Stimulated activated CD4-positive, alpha-beta T cell treated with anti-CD3 and anti-CD28 coated beads, Interleukin-15, amount 100 ng/mL, for 48 hours (primary cell): ENCODE measurements at places on chromosomes 16 and 17.

DNA sequence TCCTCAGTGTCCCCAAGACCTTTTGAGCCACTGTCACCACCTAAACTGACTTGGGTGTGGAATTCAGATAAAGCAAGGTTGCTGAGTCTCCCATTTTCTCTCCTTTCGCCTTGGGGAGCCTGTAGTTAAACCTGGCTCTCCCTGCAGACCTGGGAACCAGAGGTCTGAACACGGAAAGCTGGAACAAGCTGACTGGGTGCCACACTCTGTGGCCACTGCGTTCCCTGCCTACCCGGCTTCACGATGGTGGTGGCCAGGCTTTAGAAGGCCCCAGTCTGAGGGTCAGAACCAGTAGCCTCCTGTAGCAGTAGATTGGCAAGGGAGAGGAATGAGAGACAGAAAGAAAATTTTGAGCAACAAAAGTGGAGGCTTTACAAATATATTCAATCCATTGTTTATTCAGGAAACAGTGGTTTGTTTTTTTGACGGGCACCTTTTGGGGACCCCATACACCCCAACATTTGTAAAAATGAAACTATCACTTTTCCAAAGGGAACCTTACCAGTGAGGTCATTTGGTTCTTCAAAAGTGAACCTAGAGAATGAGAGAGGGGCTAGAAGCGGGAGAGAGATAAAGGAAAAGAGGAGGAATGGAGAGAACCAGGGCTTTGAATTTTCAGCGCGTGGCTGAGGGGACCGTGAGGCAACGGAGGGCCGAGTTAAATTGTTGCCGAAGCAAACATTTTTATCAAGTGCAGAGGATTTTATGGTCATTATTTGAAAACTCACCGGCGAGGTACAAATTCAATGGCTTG, 1.8 kb upstream of the HOXB8 start:
- no peak for DNase-seq

GRCh38 chr16:48041981-48042421, 113.8 kb downstream of the ABCC12 start:
- no peak for DNase-seq

DNA sequence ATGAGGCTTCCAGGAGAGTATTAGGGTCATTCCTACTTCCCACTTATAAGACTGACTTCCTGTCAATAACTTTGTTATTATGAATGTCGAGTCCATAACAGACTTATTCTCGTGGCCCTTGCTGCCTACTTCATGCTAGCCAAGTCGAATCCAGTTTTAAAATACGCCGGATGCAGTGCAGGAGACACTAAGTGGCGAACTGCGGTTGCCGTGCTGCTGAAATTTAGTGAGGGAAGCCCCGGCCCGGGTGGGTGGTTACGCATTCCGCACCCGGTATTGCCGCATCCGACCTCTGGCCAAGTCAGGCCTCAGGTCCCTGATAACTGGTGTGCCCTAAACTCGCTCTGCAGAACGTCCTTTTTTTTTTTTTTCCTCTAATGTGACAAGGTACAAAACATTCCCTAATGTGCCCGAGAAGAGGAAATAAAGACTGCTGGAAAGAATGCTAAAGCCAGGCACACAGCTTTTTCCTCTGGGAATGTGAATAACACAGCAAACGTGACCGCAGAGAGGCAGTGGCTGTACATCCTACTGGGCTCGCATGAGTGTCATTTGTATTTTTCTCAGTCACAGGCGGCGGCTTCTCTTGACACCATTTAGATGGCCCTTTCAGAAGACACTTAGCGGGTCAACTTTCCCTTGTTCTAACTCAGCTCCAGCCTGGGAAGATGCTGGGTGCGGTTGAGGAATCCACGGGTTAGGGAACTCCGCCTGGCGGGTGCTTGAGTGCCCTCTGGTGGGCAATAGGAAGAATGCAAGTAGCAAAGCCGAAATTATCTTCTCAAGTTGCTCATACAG, 7.1 kb upstream of the AKTIP start:
- DNase-seq: no peak

GRCh38 chr16:72997141-72997542, 50.8 kb downstream of the ZFHX3 start:
- no peak for DNase-seq

GRCh38 chr17:67008101-67008500, 36.3 kb upstream of the CACNG1 start:
- DNase-seq: no peak

- DNase-seq: peak; percentile 93
These were observed 44.5 kb downstream of the LAT start for GRCh38 chr16:29029168-29029994.

- no peak for DNase-seq
These were observed 38.8 kb upstream of the TRAP1 start for GRCh38 chr16:3756113-3756512.

DNA sequence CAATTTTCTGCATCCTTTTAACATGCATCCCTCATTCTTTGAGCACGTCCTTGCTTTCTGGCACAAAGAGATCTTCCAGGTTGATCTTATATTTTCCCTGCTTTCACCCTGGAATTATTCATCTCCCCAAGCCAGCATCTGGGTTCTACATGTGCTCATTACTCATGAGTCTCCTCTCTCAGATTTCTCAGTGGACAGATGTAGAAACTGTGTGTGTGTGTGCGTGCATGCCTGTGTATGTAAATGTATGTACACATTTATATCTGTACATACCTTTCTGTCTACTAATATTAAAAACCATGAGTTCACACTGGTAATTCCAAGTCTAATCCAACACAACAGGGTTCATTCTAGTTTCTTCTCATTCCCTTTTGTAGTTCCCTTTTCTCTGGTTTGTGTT, 41.9 kb upstream of the NSRP1 start:
- DNase-seq: no peak

- no peak for DNase-seq
These were observed 9.0 kb downstream of the HAS3 start for GRCh38 chr16:69114346-69114975.

- DNase-seq: no peak
These were observed 644 bp upstream of the RHOT1 start for GRCh38 chr17:32141679-32142037.

- DNase-seq: no peak
These were observed 23.3 kb downstream of the QPRT start for GRCh38 chr16:29702269-29702668.

GRCh38 chr17:45584092-45585036, 93.8 kb upstream of the PLEKHM1 start:
- peak; percentile 58 for DNase-seq

GRCh38 chr17:15952916-15953790, 8.2 kb downstream of the ADORA2B start:
- no peak for DNase-seq

DNA sequence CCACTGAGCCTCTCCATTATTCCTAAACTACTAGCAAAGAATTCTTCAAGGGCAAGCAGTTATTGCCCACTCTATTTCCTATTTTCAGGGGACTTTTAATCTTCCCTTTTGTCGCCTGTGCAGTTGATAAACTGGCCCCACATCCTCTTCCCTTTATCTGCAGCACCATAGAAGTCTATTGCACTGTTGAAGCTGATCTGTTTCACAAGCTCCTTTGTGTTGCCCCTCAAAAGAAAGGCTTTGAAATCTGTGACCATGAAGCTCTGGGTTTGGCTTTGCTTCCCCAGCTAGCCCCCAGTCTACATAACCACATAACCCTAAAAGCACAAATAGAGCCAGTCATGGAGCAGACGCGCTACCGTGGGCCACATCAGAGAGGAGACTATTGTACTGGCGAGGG, 37.1 kb downstream of the CDRT15 start:
- DNase-seq: no peak

DNA sequence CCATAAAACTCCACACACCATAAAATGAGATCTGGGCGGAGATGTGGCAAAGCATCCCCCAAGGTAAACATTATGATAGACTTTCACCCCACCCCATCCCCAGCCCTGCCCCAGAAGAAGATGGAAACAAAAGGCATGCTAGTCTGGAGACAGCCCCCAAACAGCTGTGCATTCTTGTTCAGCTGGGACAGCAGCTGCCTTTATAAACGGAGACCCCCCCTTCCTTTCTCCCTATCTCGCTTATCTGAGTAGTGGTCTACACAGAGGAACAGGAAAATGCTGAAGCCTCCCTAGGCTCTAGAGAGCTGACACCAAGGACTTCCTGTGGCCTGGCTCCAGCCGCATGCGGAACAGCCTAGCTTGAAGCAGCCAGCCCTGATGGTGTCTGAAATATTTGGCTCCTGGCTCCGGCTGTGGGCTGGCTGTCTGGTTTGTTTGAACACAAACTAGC, 190.3 kb upstream of the ANKFN1 start:
- DNase-seq: no peak

GRCh38 chr16:2432801-2433505, 3.7 kb downstream of the CCNF start:
- DNase-seq: no peak

DNA sequence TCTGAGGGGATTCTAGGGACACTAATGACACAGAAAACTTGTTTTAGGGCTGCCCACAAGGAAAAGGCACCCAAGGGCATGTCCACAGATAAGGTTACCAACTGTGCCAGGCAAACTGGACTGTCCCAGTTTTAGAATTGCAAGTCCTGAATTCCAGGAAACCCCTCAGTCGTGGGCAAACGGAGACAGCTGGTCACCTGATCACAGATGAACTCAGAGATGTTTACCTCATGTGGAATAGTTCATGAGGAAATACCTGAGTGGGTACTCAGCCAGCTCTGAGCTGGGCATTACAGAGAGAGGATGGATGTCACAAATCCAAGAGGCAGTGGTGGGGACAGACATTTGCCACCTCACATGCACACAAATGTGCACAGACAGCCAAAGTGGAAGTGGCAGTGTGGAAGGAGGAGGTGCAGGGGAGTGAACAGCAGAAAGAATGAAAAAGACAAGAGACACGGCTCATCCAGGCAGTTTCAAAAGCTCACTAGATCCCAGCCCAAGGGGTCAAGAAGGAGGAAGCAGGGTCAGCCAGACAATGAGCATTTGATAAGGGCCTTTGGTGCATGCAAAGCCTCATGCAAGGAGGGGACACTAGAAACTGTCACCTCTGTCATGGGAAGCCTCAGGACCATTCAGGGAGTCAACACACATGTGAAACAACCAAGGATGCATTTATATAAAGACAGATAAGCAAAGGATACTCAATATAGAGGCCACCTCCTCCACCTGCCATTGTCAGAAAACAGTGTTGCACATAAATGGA, 24.8 kb downstream of the TTLL6 start:
- DNase-seq: no peak

- no peak for DNase-seq
These were observed 1.3 kb upstream of the HSD17B2 start for GRCh38 chr16:82033683-82034300.

GRCh38 chr16:14419817-14420216, 210.2 kb downstream of the PARN start:
- no peak for DNase-seq

GRCh38 chr16:30137897-30138296, 14.9 kb upstream of the MAPK3 start:
- no peak for DNase-seq

DNA sequence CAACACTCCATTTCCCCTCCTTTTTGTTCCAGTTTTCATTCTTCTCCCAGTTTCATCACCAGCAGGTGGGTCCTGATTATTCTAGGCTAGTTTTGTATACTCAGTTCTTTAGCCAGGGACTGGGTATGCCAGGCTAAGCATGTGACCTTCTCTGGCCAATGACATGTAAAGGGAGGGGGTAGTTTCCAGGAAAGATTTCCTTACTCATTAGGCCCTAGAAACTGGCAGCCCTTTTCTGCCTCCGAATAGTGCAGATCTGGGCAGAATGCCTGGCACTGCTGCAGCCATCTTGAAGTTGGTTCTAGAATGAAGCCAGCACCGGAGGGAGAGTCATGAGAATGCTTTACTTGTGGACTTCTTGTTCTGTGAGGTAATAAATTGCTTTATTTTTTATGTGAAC, 126.9 kb upstream of the AXIN2 start:
- DNase-seq: no peak

GRCh38 chr16:27977966-27978365, 85.5 kb downstream of the GSG1L start:
- no peak for DNase-seq

- DNase-seq: no peak
These were observed 938.9 kb downstream of the CDH11 start for GRCh38 chr16:64182985-64183384.

GRCh38 chr16:86497551-86498021, 12.7 kb upstream of the FOXF1 start:
- DNase-seq: no peak
